ENCODE measurements at places on chromosomes 3 and 15. TPM values are rescaled to one million over a fixed set of nuclear protein-coding genes. Genes with fewer than 3 reads are reported as not detected.

GRCh38 chr15:79820820-79821219, 76.0 kb downstream of the MTHFS start:
- DNase-seq: no peak

DLL4 gene
- total RNA-seq: not detected

AADACL2 gene
- not detected for total RNA-seq

- peak; percentile 70 for DNase-seq
Measured at GRCh38 chr3:99970198-99970597, 144.1 kb downstream of the FILIP1L start.

IFT57 gene
- total RNA-seq: 9.3 TPM

Data from GM12878 (cell line).